ACHN (cell line): ENCODE measurements at places on chromosomes 3 and 15.

GRCh38 chr3:53845103-53845880, 927 bp downstream of the CHDH start:
- peak; percentile 56 for DNase-seq

- DNase-seq, result no peak
These were observed 1072.2 kb downstream of the FHIT start for GRCh38 chr3:60178931-60179653.

GRCh38 chr15:100154338-100154737, 187.4 kb downstream of the ADAMTS17 start:
- no peak for DNase-seq

- DNase-seq, result no peak
These were observed 84.4 kb downstream of the NR2F2 start for GRCh38 chr15:96414875-96415274.

- DNase-seq, result no peak
These were observed 201.6 kb downstream of the EDEM1 start for GRCh38 chr3:5389057-5389456.

DNA sequence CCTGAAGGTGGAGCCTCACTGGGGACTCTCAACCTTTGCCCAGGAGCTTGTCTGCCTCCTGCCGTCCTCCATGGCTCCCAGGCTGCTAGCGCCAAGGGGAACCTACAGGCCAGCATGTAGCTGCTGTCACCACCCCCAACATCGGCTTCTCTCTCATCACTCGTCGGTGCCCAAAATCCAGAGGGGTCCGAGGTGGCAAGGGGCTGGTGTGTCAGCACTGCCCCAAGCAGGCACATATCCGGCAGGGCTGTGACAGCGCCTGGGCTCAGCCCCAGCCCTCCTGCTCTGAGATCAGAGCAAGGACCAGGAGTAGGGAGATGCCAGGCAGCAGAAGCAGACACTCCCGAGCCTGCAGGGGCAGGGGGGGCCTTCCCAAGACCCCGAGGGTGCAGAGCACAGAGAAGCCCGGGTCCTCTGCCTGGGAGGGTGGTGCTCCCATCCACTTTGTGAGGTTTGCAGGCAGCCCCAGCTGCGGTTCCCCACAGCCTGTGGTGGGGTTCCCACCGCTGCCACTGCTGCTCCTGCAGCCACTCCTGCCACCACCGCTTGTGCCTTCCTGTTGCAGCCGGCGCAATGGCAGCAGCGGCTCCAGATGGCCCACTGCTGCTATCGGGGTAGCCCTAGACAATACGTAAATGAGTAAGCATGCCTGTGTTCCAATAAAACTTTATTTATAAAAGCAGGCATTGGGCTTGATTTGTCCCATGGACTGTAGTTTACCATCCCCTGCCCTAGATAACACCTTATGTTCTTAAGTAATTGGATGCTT, 451.0 kb downstream of the EPHA6 start:
- DNase-seq, result no peak

DNA sequence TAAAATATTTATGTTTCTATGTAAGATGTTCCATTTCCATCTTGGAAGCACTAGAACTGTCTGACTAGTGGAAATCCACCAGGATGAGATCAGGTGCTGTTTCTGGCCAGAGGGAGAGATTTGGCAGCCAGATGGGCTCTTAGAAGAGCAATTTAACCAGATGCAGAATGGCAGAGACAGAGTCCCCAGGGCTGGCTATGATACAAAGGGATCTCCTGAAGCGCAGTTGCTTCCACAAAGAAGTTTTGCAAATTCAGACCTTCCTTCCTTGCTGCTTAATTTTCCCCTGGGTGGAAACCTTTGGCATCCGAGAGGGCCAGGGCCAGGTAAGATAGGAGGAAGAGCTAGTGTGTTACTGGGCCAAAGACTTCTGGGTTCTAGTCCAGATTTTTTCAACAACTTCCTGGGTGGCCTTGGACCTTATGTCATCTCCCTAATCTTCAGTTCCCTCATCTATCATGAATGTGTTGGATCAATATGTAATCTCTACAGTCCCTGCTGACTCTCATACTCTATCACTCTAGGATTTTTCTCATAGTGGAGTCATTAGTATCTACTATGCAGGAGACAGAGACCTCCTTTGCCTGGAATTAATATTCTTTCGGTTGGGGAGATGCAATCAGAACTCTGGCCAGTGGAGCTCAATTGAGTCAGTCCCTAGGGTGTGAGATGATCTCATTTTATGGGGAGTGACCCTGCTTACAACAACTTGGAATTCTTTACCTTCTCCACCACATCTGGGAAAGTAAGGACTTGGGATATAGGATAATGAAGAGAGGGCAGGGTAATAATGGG, 41.1 kb upstream of the NDUFB4 start:
- no peak for DNase-seq

DNA sequence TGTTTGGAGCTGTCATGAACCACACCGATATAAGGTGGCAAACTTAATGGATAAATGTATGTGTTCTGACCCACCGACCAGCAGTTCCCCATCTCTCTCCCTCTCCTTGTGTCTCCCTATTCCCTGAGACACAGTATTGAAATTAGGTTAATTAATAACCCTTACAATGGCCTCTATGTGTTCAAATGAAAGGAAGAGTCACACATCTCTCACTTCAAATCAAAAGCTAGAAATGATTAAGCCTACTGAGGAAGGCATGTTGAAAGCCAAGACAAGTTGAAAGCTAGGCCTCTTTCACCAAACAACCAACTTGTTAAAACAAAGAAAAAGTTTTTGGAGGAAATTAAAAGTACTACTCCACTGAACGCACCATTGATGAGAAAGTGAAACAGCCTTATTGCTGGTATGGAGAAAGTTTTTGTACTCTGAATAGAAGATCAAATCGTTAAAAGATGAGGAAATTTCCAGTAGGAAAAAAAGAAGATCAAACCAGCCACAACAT, 15.0 kb downstream of the ATR start:
- DNase-seq, result no peak

GRCh38 chr3:46408853-46409252, 1.8 kb downstream of the CCRL2 start:
- no peak for DNase-seq

- DNase-seq, result no peak
These were observed 13.9 kb upstream of the USP3 start for GRCh38 chr15:63490345-63491034.

DNA sequence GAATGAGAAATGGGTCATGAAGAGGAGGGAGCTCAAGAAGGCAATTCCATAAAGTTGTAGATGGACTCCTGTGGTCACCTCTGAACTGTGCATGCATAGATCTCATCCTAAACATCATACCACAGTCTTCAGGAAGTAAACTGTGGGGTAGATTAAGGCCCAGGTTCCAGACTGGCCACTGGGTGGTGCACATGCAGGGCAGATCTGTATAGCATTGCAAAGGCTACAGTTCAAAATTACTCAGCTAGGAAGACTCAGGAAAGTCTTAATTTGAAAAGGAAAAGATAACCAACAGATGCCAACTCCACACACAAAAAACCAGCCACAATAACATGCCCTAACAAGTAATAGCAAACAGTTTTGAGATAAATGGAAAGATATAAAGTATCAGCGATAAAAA, 20.3 kb downstream of the KY start:
- peak; percentile 6 for DNase-seq

DNA sequence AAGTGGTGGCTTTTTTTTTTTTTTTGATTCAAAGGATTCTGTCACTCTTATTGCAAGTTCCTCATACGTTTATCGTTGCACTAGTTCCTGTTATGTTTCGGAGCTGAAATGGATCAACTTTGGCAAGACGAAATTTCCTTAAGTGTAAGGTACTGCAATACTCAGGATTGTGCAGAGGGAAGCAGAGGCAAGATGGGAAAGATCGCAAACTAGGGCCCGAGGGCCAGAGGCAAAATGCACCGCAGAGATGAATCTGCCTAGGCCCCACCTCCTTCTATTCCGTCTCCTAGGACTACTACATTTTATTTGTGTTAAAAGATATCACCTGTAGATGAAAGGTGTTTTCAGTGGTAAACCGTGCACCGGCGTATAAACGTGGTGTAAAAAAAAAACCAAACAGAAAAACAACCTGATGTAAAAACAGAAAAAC, 331 bp downstream of the RNU6-1 start:
- DNase-seq, result peak; percentile 44

DNA sequence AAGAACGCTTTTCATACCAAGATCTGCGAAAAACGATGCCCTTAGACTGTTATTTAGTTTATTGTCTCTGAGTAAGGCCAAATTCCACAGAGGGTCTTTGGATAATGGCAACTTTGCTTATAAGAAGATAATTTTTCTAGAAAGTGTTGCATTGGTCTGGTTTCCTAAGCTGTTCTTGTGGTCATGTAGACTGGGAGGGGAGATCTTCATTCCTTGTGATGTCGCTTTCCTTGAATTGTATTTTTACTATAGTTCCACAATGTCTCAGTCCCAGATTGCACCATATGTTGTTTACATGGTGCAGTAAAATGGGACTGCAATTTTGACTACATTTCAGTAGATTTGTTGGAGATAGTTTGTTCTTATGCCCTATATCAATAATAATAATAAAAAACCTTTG, 28.8 kb upstream of the ST3GAL6 start:
- no peak for DNase-seq

GRCh38 chr3:4398941-4399245, 68.2 kb downstream of the SUMF1 start:
- no peak for DNase-seq

- DNase-seq, result no peak
These were observed 364.3 kb upstream of the BCHE start for GRCh38 chr3:166201476-166201875.

DNA sequence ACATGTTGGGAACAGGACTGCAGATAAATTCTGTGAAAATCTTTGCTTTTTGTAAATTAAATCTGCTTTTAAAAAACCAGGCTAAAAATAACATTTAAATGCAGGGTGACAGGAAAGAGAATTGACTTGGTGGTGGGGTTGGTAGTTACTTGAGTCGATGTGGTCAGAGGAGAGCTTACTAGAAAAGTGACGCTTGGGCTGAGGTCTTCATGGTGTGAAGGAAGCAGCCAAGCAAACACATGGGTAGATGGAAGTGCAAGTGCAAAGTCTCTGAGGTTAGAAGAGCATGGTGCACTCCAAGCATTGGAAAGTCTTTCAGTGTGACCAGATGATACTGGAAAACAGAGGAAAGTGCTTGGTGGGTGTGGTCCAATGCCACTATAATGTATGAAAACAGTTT, 86.4 kb upstream of the THBS1 start:
- DNase-seq, result no peak

GRCh38 chr3:181797431-181797830, 85.7 kb downstream of the SOX2 start:
- no peak for DNase-seq

- no peak for DNase-seq
These were observed 12.1 kb downstream of the TMPRSS7 start for GRCh38 chr3:112046599-112046998.

GRCh38 chr3:110741891-110742290, 329.7 kb upstream of the NECTIN3 start:
- no peak for DNase-seq

DNA sequence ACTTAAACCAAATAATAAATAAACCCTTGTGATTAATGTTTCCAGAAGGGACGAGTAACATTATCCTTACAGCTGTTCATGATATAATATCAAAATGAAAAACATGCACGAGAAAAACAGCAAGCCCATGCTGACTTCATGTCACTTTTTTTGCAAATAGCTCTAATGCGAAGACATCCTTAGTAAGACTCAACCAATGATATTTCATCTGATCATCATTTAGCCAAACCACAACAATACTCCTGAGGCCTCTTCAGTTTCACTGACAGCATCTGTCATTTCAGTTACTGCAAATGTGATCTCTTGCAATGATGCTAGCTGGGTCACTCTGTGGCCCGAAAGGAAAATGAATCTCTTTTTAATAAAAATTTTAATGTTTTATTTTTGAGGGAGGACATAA, 74.0 kb downstream of the POLR2M start:
- DNase-seq, result no peak

DNA sequence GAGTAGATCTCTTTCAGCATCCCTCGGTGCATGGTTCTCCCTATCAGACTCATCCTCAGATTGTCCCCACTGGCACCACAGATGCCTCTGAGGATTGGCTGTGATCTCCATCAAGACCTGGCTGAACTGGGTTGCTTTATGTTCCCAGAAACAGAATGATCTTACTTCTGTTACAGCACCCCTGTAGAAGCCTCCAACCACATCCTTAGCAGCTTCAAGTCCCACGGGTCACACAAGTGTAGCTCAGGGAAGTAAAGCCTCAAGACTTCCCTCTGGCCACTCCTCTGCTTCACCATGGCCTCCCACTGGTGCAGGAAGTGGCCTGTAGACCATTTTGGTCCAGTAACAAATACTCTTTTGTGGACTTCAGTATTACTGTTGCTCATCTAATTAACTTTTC, 566.4 kb upstream of the SUCLG2 start:
- no peak for DNase-seq

DNA sequence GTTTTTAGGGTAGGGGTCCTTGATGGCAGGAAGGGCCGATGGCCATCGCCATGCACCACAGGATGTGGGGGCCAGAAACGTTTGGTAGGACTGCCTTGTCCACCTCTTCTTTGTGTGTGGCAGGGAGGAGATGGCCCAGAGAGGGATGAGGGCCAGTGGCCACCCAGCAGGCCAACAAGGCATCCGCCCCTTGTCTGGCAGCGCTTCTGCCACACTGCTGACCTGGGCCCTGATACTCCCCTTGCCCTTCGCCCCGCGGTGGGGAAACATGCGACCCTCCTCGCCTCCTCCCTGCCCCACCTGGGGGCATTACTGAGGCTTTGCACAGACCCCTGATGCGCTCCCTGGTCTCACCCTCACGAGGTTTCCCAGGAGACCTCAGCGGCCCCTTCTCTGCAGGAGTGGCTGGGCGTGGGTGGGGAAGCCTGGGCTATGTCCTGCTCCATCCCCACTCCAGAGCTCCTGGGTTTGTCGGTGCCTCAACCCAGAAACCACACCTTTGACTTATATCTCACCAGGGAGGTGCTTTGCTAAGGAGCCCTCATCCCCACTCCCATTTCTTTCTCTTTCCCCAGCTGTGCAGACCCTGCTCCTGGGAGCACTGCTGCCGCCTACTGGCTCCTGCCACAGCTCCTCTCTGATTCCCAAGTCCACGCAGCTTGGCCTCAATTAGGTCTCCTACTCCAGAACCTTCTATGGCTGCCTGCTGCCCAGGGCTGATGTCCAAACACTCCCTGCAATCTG, 38.7 kb downstream of the FEM1B start:
- no peak for DNase-seq

- DNase-seq, result no peak
These were observed 122.9 kb upstream of the LIPC start for GRCh38 chr15:58308742-58309355.
